ENCODE measurements at places on chromosomes 7 and 10.

DNA sequence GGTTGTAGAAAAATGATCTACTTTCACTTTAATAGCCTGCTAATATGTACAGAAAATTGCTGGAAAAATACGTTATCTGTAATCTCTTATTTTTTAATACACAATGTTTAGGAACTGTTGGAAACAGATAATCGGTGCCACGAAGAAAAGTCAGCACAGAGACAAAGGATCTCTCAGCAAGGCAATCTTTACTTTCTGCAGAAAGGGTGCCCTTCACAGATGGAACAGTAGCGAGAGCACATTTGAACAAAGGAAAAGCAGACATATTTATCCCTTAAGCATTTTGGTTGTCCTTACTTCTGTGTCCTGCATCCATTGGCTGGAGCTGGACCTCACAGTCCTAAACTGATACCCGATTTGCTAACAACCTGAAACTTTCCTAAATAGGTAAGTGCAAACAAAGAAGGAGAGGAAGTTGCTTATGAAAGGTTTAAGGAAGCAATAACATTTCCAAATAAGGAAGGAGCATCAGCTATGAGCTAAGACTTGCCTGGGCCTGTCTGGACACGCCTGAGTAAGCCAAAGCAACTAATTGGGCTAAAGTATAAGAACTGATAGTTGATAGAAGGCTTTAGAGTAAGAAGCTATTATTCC, 640.0 kb downstream of the SH2D4B start:
- no peak for DNase-seq

DNA sequence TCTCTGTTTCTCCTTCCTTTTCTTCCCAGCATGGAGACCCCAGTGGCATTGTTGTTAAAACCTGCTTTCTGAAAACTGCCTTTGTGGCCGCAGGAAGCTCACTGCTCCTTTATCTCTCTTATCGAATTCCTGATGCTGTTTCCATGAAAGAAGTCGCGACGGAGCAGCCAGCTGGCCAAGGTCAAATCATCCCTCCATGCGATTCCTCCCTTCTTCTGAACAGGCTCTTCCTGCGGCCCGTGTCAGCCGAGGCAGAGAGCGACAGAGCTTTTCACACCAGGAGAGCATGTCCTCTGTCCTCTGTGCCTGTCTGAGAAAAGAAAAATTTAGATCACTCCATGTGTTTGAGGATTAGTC, 242.1 kb upstream of the PITRM1 start:
- DNase-seq: no peak

DNA sequence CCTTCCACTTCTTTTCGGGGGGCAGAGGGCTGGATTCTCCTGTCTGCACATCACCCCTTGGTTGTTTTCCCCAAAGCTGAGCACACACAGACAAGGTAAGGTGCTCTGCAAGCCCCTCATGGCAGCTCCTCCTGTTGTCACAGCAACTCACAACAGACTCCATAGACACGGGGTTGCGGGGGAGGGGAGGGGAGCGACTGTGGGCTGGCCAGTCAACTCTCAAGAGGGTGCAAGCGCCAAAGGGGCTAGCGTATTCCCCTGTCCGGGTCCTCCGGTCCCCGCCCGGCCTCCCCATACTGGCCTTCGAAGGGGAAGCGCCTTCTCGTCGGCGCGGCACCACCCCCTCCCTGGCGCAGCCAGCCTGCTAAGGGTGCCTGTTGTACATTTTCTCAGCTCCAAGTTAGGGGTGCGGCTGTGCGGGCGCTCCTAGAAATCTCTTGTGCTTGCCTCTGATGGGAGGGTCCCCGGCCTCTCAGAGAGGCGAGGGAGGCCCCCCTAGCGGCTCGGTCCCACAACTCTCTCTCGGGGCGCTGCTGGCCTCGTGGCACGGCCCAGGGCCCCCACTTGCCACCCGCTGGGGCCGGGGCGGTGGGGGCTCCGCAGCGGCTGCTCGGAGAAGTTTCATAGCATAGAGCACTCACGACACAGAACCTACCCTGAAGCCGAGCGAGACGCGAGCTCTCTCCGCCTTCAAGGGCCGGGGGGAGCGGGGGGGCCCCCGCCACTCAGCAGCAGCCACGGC, 498 bp downstream of the RHOBTB1 start:
- DNase-seq: no peak

DNA sequence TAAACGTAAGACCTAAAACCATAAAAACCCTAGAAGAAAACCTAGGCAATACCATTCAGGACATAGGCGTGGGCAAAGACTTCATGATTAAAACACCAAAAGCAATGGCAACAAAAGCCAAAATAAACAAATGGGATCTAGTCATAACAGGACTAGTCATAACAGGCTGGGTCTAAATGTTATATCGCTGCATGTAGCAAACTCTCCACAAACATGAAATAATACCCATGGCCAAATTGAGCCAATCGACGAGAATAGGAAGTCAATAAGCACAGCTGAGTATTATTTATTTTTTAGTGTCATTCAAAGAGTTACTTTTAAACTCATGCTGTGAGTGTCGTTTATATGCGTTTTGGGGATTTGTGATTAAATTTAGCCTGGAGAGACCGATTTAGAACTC, 225.1 kb downstream of the TFEC start:
- no peak for DNase-seq

DNA sequence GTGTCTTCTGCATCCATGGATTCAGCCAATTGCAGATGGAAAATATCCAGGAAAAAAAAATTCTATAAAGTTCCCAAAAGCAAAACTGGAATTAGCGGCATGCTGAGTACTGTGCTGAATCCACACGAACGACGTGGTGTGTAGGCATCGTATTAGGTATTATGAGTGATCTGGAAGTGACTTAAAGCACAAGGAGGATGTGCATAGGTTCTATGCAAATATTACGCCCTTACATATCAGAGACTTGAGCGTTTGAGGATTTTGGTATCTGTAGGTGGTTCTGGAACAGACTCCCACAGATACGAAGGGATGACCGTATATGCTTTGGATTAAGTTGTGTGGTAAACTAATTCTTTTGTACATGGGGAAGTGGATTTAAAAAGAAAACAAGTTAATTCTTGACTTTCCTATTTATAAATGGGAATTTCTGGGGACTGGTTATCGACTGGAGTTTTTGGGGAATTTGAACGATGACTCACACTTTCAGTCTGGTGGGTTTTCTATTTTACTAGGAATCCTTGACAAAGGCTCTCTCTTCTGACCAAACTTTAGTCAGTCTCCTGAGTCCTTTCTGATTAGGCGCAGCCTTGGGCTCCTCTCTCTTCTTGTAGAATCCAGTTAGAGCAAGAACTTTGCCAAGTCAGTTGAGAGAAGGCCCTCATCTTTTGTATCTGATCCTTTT, 5.4 kb upstream of the NUB1 start:
- DNase-seq: no peak

GRCh38 chr10:119355930-119356329, 148.6 kb downstream of the GRK5 start:
- DNase-seq: no peak

GRCh38 chr7:95630702-95631458, 34.6 kb upstream of the PDK4 start:
- DNase-seq: no peak

GRCh38 chr7:38664972-38665371, 33.8 kb upstream of the AMPH start:
- DNase-seq: no peak

DNA sequence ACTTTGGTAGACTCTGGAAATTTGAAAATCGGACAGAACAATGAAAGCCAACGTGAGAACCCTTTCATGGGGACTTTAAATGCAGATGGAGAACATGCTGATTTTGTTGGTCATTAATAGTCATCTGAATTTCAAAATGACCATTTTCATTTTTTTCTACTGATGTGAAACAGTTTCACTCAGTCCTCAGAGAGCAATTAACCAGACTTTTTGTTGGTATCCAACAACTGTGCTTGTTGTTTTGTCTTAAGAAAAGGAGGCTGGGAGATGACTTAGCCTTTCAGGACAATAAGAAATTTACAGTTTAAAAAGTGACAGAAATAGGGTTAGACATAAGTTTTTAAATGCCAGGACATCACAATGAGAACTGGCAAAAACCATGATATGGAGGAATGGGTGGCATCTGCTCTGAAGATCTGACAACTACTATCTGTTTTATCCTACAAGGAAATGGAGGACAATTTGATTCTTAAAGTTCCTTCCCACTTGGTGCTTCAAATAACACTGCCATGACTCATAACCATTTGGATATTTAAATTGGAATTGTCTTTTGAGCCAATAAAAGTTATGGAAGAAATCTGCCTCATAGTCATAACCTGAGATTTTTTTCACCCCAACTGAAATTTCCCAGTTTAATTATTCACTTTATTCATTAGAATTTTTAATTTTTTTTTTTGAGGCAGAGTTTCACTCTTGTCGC, 87.2 kb upstream of the HPS1 start:
- no peak for DNase-seq

- DNase-seq: no peak
Measured at GRCh38 chr10:103636492-103636891, 143.0 kb downstream of the NEURL1 start.

DNA sequence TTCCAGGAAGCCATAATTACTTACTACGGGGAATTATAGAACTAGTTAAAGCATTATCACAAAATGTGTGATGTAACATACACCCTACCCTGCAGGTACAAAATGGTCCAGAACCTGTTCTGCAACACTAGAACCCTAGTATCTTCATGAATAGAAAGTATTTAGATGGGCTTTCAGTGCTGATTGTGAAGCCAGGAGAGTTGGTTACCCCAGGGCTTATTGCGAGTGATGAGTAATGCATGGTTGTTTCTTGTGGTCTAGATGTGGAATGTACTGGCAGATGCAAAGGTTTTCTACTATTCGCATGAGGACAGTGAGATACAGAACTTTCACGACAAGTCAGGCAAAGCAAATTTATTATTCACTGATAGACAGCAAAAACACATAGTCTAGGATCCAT, 33.6 kb upstream of the AGR3 start:
- DNase-seq: no peak

DNA sequence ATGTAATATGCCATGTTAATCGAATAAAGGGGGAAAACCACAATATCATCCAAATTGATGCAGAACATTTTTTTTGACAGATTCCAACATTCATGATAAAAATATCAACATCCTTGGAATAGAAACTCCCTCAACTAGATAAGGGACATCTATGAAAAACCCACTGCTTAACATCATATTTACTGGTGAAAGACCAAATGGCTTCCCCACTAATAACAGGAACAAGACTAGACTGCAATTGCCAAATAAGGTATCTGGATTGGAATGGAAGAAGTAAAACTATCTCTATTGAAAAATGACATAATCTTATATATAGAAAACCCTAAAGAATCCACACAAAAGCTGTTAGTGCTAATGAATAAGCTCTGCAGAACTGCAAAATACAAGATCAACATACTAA, 27.8 kb downstream of the SMURF1 start:
- no peak for DNase-seq

DNA sequence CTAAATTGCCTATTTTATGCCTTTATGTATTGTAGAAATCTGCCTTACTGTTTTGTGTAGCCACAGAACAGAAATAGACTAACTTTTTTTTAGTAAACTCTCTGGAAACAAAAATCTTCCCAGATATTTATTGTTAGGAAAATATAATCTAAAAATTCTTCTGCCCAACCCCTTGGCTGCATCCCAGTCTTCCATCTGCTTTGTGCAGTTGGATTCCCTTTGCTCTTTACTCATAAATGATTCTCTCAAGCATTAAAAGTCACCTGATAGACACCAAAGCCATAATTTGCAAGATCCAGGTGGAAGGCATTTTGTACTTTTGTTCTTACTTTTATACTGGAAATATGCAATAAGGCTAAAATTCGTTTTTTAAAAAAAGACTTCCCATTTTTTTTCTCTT, 6.1 kb upstream of the CAV2 start:
- DNase-seq: no peak

DNA sequence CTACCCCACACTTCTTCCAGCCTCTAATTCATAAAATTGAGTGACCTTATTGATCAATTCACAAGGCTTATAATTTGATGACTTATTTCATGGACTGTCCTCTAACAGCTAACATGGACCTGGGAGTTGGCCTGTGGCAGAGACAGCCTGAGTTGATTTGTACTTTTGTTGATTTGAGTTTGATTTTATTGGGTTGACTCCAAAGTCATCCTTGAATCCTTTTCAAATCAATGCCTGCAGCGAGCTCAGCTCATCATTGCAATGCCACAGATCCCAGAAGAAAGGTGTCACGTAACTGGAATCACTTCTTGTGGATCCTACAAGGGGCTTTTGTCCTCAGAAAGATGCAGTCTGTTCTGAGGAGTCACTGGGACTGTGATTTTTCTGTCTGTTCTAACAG, 138.0 kb downstream of the CAMK1D start:
- DNase-seq: no peak

GRCh38 chr10:100565206-100565985, 29.7 kb downstream of the HIF1AN start:
- DNase-seq: no peak

DNA sequence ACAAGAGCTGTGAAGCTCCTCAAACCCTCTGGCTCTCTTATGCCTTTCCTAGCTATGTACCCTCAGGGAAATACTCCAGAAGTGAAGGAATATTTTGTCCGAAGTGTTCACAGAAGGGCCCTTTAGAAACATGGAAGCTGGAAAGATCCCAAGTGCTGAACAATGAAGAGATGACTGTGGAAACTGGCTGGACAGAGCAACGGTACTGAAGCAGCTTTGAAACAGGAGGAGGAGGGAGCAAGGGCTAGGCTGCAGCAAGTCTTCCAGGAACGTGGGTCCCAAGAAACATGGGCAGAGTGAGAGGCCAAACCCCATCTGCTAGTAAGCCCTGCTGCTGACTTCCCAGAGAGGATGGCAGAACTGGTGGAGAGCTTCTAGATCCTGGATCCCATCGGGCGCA, 3.0 kb upstream of the PSAP start:
- no peak for DNase-seq

GRCh38 chr10:91627344-91628102, 5.3 kb downstream of the PPP1R3C start:
- no peak for DNase-seq

DNA sequence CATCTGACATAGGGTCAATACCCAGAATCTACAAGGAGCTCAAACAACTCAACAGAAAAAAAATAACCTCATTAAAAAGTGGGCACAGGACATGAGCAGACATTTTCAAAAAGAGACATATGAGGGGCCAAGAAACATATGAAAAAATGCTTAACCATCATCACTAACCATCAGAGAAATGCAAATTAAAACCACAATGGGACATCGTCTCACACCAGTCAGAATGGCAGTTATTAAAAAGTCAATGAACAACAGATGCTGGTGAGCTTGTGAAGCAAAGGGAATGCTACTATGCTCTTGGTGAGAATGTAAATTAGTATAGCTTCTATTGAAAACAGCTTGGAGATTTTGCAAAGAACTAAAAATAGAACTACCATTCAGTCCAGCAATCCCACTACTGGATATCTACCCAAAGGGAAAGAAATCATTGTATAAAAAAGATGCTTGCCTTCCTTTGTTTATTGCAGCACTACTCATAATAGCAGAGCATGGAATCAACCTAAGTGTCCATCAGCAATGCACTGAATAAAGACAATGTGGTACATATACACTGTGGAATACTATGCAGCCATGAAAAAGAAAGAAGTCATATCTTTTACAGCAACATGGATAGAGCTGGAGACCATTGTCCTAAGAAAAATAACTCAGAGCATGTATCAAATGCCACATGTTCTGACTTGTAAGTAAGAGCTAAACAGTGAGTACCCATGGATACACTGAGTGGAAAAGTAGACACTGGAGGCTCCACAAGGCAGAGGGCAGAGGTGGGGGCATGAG, 139.8 kb downstream of the ADARB2 start:
- DNase-seq: no peak

GRCh38 chr7:22127835-22128527, 182.3 kb upstream of the CDCA7L start:
- DNase-seq: no peak

- DNase-seq: no peak
Measured at GRCh38 chr10:69285699-69286098, 7.4 kb downstream of the HK1 start.

GRCh38 chr10:4351723-4352413, 474.1 kb upstream of the AKR1E2 start:
- DNase-seq: no peak

All from stimulated activated CD8-positive, alpha-beta memory T cell treated with anti-CD3 and anti-CD28 coated beads, Interleukin-7, amount 100 ng/mL, for 24 hours (primary cell).